ENCODE measurements at places on chromosomes 11 and 22. TPM values are rescaled to one million over a fixed set of nuclear protein-coding genes. Genes with fewer than 3 reads are reported as not detected.

GRCh38 chr11:1837171-1838076, 1.4 kb upstream of the TNNI2 start:
- DNase-seq, result no peak

DNA sequence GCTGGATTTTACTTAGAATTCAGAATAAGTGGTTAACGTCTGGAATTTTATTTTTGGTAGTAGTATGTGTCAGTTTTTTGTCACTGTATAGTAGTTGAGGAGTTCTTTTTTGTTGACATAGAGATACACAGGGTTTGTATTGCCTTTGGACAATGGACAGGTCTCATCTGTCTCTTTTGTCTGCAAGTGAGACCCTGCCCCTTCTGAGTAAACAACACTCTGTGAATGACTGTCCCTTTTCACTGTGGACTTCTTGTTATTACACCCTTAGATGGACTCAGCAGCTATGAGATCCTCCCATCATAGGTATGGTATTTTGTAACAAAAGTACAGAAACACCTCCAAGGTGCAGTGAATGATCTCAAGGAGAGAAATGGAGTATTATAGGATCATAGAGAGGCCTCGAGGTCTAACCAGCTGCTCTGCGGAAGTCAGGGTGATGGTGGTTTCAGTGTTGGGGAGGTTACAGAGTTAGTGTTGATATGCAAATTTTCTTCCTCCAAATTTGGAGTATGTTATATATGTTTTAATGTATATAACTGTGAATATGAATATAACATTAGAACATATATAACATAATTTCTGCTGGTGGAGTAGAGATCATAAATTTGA, 7.8 kb downstream of the PPP6R3 start:
- no peak for DNase-seq

Gene DCDC1
- total RNA-seq, result 2.6 TPM

DNA sequence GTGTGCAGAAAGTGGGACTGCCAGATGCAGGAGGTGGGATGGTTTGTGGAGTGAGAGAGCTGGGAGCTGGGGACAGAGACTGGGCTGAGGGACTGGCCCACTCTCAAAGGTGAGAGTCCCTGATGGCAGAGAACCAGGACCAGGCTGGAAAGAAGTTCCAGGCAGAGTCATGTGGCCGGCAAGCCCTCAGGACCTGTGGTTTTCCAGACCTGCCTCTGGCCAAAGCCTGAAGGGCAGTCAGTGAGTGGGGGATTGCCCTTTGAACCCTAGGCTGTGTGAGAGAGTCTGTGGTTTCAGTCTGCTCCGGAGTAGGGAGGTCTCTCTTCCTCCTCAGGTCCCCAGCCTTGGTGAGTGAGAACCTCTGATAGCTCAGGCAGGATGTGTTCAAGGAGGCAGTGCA, 17.0 kb downstream of the KCNC1 start:
- DNase-seq, result no peak

GRCh38 chr22:30928401-30928800, 40.2 kb downstream of the MORC2 start:
- DNase-seq, result no peak

- DNase-seq, result no peak
Measured at GRCh38 chr11:22216940-22217339, 24.1 kb downstream of the ANO5 start.

Data from left lobe of liver (tissue), 2 donors.